ENCODE measurements at places on chromosomes 2 and 18.
A peak's percentile ranks its signal among the peaks of the same experiment; 100 is the strongest.

DNA sequence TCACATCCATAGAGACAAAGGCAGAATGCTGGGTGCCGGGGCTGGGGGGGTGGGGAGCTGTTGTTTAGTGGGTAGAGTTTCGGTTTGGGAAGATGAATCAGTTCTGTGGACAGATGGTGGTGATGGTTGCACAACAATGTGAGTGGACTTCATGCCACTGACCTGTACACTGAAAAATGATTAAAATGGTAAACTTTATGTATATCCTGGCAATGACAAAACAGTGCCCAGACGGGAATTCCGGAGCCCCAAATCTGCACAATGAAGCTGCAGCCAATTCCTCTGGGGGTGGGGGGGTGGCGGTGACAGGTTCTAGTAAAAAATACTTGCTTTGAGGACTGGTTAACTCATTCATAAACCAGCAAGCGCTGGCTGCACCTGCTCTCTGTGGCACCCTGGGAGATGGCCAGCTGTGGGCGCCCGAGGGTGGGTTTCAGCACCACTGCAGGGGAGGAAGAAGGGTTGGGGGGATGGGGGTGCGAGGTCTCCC is 81.8 kb upstream of the HPCAL1 start:
- DNase-seq = no peak

DNA sequence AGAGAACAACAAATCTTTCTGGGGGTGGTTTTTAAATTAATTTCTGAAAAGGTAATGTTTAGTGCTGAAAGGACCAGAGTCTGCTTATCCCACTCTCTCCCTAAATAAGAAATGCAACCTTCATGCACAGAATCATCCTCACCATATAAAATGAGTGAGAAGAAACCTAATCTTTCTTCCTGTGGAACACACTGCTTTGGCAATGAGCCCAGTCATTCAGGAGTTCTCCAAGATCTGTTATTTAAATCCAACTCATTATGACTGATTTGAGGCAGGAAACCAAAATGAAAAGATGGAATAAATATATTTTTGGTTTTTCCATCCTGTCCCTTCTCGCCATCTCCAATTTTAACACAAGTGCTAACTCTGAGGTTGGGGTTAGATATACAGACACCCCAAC is 228.3 kb downstream of the SRBD1 start:
- peak; percentile 61 for DNase-seq

DNA sequence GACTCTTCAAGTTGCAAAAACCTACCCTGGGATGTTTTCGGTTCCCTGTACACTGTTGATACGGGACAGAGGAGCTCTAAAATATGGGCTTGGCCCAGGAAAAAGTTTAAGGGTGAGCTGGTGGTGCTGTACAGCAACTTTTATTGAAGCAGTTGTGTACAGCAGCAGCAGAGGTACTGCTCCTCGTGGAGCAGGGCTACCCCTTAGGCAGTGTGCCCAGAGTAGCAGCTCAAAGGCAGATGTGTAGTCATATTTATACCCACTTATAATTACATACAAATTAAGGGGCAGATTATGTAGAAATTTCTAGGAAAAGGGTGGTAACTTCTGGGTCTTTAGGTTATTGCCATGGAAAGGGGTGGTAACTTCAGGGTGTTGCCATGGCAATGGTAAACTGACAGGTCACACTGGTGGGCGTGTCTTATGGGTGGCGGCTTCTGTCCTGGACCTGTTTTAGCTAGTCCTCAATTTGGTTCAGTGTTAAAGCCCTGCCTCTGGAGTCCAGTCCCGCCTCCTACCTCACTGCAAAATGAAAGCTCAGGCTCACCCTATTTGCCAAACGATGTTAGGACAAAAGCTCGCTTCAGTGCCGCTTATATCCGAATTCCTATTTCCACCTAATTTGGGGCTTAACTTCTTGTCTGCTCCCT is 203.2 kb downstream of the ETAA1 start:
- no peak for DNase-seq

GRCh38 chr2:13193900-13194299 is 477.2 kb downstream of the TRIB2 start:
- no peak for DNase-seq

DNA sequence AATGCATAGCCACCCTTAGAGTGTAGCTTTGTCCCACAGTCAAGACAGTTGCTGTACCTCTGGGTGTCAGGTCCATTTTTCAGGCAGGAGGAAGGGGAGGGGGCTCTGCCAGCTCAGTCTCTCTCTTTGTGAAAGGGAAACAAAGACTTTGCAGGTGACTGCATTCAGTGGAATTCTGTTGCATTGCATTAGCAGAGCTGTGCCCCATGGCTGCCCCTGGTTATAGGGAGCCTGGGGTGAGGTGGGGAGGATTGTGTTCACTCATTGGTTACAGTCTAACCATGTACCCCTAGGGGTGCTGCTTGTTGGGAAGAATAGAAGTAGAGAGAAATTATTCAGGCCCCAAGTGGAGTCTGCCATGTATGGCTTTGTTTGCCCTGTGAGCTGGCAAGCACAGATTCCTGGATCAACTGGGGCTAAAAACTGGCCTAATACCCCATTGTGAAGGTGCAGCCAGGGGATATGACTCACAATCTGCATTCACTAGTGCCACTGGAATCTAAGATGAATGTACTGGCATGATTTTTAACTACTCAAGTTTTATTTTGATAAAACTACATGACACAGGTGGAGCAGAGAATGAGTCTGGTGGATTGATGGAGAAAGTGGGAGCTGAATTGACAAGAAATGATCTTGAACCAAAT is 118.4 kb downstream of the SH3BP4 start:
- no peak for DNase-seq

GRCh38 chr2:72141032-72141645 is 6.5 kb downstream of the CYP26B1 start:
- DNase-seq = no peak

DNA sequence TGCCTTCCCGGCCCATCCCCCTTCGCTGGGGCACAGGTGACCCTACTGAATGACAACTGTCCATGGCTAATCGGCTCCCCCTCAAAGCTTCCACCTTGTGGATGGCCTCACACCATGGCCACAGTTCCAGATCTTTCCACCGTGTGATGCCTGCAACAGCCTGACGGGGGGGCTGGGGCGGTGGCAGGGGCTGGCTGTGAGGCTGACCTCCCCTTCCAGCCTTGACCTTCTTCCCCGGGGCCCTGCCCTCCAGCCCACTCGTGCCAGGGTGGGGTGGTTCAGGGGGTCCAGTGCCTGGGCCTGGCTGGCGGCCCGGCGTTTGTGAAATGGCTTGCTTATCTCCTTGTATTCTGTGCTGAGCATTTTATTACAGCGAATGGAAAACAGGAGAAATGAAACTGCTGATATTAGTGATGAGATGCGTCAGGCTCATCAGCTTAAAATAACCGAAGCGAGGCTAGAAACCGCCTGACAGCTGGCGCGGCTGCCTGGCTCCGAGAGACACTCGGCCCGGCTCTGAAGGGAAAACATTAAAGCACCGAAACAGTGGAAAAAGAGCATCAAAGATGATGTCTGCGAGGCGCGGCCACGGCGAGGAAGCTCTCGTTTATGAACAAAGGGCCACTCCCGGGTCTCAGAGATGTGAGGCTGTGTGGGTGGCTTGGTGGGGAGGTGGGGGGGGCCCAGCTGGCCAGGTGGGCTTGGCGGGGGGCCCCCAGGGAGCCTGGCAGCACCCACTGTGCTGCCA is 916 bp upstream of the PDCD1 start:
- DNase-seq = no peak

GRCh38 chr2:239443102-239443620 is 42.3 kb upstream of the HDAC4 start:
- DNase-seq = no peak

DNA sequence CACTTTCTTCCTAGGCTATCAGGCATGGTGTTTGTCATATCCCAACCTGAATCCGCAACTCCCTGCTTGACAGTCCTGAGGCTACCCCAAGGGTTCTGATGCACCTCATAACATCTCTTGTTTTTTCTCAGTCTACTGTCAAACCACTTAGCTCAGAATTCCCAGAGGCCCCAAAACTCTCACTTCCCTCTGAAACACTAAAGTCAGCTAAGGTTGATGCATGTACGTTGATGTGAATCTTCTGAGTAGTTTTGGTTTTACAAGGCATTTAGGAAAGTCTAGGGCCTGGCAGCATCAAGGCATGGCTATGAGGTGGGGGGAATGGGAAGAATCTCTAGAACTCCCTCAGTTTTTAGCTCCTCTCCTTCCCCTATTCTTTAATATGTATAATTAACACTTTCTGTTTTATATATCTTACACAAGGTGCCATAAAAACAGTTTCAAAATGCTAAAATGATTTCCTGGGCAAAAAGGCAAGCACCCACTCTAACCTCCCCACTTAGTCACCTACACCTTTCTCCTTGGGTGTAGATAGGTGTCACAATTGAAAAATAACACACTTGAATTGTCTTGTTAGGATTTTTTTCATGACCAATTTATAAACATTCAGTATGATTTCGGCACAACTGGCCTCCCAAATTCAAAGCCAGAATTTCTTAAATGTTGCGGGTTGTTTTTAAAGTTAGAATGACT is 71.4 kb upstream of the TANK start:
- no peak for DNase-seq

DNA sequence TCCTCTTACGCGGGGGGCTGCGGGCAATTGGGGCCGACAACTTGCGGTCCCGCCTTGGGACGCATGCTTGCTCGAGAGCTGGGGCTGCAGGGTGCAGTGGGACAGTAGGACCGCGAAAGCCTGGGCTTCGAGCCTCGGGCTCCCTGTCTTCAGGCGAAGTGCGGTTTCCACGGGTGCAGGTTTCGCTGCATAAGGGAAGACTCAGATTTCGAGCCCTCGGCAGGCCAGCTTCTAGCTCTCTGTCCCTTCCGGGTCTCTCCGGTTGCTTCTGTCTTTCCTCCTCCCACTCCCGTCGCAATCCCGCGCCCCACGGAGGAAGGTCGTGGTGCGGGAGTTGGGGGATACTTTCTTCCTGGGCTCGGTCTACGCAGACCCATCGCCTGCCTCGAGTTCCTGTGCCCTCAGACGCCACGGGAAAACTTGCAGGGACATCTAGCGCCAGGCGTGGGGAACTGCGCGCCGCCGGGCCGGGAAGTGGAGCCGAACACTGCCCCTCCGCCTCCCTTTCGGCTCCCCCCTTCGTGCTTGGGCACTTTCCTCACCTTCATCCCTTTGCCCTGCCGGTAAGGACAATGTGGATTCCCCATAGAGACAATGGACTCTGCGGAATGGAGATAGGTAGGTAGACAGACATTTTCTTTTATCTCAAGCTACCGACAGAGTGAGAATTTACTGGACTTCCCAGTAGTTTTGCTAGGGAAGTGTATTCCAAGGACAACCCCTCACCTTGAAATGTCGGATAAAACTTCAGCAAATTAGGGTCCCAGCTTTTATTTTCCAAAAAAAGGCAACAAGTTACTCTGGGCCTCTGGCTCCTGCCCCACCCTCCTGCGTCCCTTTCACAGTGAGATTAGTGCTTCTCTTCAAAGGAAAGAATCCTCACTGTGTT is 4.2 kb upstream of the HOXD13 start:
- DNase-seq = no peak

DNA sequence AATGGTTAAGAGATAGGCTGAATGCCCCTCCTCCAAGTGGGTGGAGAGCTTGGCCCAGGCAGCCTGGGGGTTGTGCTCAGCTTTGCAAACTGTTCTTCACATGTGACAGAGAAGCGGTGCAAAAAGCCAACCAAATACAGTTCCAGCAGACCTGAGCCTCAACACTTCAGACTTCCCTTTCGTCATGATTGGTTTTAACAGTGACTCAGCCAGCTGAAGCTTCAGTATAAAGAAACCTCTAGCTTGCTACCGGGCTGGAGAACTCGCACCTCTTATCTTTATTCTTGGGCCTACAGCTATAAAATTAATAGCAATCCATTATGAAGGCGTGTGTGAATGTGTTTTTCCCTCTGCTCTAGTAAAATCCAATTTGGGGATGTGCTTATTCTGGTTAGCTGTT is 20.0 kb downstream of the SETBP1 start:
- no peak for DNase-seq

- no peak for DNase-seq
These were observed 63.8 kb upstream of the RPL31 start for GRCh38 chr2:100938031-100939026.

DNA sequence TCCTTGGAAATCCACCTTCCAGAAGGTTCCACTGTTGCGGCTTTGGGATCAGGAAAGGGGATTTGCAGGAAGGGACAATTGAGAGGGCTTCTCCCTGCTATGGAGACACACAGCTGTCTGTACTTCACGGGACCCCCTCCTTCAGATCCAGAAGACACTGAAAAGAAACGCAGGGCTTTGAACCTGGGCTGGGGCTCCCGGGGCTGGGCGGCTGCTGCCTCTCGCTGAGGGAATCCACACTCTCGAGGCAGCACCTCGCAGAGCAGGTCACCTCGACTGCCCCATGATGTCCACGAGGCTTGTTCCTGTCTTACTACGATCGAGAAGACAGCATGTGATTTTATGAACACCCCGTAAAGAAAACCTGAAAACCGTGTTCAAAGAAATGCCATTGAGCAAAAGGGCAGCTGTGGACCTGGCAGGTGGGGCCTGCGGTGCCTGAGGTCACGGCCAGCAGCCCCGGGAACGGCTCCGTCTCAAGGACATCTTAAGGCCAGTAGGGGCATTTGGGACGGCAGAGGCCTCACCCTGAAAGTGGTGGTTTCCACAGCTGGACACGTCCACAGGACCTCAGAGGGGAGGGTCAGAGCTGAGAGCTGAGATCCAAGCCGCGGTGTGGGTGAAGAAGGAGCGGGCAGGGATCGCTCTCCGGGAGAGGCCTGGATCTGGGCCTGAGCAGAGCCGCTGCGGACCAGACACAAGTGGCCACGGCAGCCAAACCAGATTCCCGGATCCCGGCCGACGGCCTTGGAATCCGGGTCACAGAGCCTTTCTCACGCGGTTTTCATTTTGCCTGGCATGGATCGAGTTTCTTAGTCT is 165.7 kb downstream of the RTP5 start:
- no peak for DNase-seq

DNA sequence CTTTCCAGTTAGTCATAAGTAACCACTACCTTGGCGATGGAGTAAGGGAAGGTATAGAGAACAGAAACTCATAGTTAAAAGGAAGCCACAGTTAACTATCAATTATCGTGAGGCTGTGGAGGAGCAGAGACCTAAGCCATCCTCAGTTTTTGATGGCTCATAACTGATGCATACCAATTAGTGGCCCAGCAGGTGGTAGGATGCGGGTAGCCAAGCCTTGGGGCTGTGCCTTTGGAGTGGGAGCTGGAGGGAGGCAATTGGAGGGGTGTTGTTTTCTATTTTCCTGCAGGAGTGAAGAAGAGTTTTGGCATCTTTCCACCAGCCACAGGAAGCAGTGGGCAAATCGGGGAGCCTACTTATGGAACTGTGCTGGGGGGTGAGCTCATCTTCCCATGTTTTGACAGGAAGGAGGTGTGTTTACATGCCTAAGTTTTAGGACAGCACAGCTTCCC is 194.8 kb downstream of the TPGS2 start:
- no peak for DNase-seq

GRCh38 chr2:60268661-60269060 is 284.8 kb downstream of the BCL11A start:
- no peak for DNase-seq

- DNase-seq = no peak
These were observed 33.5 kb downstream of the LOXHD1 start for GRCh38 chr18:46623541-46623940.

- no peak for DNase-seq
These were observed 680.0 kb downstream of the EPHA4 start for GRCh38 chr2:220892018-220892634.

- no peak for DNase-seq
These were observed 67.2 kb upstream of the FRZB start for GRCh38 chr2:182933629-182934028.

GRCh38 chr2:241988146-241988545 is 118.6 kb downstream of the RTP5 start:
- no peak for DNase-seq
